ENCODE measurements at places on chromosomes 1 and 21.

- no peak for DNase-seq
These were observed 82.3 kb upstream of the S1PR1 start for GRCh38 chr1:101154547-101154946.

DNA sequence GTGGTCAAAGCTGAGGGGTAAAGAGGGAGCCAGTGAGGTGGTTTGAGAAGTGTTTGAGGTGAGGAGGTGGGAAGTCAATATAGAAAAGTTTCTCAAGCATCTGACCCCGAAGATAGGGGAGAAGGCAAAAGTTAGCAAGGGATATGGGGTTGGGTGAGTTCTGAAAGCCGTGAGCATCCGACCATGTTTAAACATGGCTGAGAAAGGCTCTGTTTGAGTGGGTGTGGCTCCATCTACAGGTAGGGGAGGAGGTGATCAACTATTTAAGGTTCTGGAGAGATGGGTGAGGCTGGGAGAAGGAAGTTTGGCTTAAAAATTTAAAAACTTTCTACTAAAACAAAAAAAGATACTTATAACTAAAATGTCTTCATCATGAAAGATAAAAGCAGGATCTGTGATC, 273.8 kb downstream of the KCNJ6 start:
- no peak for DNase-seq

DNA sequence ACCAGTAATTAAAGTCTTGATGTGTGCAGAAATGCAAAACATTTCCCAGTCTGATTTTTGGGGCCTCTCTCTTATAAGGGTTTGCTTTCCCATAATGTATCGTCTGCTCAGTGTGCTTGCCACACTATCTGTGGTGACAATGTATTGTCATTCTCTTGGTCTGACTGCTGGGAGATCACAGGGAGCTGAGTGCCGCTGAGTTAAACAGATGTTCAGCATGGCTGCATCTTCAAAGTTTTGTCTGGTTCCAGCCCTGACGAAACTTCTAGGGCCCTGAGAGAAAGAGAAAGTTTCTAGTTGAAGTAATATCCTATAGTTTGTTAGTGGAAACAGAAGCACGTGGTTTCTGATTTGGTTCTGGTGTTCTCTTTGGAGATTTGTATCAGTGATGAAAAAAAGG, 42.6 kb downstream of the DNM3 start:
- no peak for DNase-seq

DNA sequence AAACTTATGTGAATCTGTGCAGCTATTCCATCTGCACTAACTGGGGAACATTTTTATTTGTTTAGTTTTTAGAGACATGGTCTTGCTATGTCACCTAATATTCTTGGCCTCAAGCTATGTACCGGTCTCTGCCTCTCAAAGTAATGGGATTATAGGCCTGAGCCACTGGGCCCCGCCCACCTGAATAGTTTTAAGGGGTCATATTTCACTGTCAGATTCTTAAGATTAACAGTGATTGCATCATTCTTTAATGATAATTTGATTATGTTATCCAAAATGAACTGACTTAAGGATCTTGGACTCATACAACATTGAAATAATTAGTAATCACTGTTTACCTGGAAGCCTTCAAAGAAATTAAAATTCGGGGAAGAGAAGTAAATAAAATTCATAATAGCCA, 12.6 kb upstream of the KLF18 start:
- DNase-seq = no peak

GRCh38 chr1:34167389-34167788, 2.4 kb upstream of the CSMD2 start:
- DNase-seq = no peak

GRCh38 chr1:163706915-163707314, 385.2 kb downstream of the NUF2 start:
- DNase-seq = peak; percentile 57

GRCh38 chr1:246318622-246319021, 188.5 kb downstream of the SMYD3 start:
- no peak for DNase-seq

- no peak for DNase-seq
These were observed 71.1 kb downstream of the SKI start for GRCh38 chr1:2299131-2299627.

DNA sequence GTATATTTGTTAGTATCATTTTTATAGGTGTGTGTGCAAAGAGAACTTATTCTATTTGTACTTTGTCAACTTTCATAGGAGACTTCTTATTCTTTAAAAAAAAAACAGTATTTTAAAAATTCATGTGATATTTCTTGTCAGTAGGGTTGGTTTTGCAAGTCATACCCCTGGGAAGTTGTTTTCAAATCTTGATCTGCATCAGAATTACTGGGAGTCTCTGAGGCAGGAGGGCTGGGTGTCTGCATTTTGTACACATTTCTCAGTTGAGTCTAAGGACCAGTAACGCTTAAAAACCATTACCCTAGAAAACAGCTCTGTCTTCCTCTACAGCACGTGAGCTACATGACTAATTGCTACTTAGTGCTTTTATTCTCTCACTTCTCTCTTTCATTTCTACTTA, 76.0 kb upstream of the CTTNBP2NL start:
- no peak for DNase-seq

GRCh38 chr1:21955058-21955457, 17.9 kb upstream of the HSPG2 start:
- no peak for DNase-seq

- no peak for DNase-seq
These were observed 64.8 kb upstream of the TENT5C start for GRCh38 chr1:117541003-117541402.

DNA sequence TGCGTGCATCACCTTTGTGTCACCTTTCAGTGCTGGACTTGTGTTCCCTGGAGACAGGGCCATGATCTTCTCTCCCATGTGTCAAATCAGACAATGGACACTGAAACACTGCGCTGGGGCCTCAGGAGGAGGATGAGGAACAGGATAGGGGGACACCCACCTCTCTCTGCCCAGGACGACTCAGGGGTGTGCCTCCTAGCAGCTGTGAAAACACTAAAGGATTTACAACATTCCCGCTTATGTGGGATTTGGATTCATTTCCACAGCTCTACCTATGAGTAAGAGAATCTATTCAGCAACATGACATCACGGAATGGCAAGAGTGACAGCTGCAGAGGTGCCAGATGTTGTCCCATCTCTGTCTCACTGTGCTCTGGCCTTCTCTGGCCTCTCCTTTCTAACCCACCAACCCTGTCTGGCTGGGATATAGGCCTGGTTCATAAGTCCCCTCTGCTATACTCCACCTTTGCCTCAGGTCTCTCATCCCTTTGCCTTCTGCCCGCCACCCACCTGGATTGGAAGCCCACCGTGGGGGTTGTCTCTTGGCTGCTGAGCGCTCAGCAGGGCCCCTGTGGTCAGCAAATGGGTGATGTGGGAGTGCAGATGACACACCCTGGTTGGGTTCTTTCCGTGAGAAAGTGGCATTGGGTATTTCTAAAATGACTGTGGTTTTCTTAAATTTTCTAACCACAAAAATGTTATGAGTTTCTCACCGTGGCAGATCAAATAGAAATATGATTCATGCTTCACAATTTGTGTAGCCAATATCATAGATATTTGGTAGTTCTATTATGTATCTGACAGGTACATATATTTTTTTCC, 47.1 kb upstream of the TLR5 start:
- DNase-seq = no peak

GRCh38 chr1:43267291-43267805, 2.4 kb upstream of the TMEM125 start:
- DNase-seq = no peak

DNA sequence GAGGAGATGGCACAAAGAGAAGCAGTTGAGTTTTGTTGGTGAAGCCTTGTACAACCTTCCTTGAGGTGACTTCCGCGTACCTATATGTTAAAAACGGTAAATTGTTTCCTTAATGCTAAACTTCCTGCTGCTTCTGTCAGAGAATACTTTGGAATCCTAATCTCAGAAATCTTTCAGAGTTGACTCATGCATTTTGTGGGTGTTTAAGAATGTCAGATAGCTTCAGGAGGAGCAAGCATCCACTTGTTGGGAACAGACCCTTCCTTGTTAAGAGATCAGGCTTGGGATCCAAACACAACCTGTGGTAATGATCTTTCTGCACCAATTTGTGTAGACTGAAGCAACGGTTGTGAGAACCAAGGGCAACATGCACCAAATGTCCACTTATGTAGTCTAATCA, 29.5 kb downstream of the AK4 start:
- DNase-seq = no peak

GRCh38 chr1:167797015-167797414, 75.2 kb downstream of the MPZL1 start:
- DNase-seq = no peak

DNA sequence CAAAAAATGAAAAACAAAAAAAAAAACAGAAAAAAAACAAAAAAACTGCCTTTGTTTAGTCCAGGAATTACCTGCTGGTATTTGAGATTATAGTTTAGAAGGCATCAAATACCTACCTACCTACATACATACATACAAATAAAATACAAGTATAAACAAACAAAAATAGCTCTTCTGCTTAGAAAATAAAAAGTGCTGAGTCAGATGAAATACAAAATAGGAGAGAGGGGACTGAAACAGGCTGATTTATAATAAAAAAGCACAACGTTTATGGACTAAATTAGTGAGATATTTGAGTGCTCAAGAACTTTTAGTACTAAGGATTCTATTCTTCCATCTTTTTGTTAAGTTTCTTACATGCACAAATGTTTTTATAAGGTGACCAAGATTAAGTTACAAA, 980.8 kb downstream of the PLA2G4A start:
- DNase-seq = no peak

DNA sequence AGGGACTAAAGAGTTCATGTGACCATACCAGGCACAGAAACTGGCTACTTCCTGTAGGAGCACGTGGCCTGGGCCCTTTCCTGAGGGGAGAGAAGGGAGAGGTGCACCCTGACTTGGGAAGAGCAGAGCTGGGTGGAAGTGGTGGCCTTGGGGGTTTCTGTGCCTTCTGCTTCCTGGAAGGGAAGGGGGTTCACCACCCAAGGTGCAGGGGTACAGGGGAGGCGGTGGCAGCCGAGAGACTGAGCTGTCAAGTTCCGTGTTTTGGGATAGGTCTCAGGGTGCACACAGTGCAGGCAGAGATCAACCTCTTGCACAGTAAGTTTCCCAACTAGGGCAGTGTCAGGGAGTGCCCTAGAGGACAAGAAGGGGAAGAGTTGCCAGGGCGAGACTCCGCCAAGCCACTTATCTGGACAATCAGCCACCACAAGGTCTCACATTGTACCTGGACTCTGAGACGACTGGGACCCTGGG, 10.1 kb downstream of the HECTD3 start:
- DNase-seq = no peak

GRCh38 chr1:167373398-167373797, 144.9 kb downstream of the CD247 start:
- DNase-seq = no peak

GRCh38 chr1:145991735-145992412, 4.5 kb downstream of the TXNIP start:
- DNase-seq = no peak

- no peak for DNase-seq
These were observed 75.2 kb upstream of the KCNA3 start for GRCh38 chr1:110749960-110750359.

- no peak for DNase-seq
These were observed 149.5 kb downstream of the FGGY start for GRCh38 chr1:59446257-59446901.

GRCh38 chr1:67960766-67961165, 89.7 kb downstream of the DIRAS3 start:
- DNase-seq = no peak

DNA sequence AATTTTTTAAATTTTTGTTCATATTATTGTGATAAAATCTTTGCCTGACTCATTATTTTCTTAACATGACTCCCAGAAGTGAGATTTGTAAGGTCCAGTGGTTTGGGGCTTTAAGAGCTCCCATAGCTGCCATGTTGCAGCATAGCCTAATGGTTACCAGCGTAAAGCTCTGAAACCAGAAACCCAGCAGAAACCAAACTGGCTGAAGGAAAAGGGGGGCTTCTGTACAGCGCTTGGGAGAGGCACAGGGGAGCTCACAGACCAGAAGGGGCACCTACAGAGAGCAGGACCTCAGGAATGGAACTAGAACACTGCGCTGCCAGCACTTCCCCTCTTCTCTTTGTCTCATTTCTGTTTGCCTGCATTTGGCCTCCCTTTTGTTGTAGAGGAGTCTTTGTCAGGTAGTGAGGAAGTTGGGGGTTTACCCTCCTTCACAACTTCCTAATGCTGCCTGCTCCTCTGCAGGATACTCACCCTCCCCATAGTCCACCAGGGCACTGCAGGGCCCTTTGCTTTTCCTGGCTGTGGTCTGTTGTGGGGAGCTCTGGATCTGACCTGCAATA, 2.6 kb upstream of the PYCR2 start:
- no peak for DNase-seq

GRCh38 chr1:57839067-57839466, 415.2 kb upstream of the DAB1 start:
- DNase-seq = no peak

DNA sequence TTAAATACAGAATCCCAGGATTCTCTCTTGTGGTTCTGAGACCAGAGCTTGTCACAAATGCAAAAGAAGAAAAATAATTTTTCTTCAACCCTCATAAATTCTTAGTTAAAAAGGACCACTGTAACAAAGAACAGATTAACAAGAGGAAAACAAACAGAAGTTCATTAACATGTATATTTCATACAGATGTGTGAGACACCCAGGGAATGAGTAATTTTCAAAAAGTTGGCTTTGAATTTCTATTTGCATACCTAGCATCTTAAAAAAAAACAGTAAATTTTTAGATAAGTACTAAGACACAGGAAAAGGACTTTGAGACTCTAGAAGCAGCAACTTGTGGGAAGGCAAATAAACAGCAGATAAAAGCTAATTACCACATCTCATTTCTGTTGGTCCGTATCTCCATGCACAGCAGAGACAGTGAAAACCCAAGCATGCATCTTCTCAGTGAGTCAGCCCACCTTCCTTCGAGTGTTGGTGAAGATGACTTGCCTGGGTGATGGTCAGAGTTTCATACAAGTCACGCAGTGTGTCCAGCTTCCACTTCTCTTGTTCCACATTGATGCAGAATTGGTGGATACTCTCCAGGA, 399.9 kb upstream of the ADAMTS5 start:
- DNase-seq = no peak

DNA sequence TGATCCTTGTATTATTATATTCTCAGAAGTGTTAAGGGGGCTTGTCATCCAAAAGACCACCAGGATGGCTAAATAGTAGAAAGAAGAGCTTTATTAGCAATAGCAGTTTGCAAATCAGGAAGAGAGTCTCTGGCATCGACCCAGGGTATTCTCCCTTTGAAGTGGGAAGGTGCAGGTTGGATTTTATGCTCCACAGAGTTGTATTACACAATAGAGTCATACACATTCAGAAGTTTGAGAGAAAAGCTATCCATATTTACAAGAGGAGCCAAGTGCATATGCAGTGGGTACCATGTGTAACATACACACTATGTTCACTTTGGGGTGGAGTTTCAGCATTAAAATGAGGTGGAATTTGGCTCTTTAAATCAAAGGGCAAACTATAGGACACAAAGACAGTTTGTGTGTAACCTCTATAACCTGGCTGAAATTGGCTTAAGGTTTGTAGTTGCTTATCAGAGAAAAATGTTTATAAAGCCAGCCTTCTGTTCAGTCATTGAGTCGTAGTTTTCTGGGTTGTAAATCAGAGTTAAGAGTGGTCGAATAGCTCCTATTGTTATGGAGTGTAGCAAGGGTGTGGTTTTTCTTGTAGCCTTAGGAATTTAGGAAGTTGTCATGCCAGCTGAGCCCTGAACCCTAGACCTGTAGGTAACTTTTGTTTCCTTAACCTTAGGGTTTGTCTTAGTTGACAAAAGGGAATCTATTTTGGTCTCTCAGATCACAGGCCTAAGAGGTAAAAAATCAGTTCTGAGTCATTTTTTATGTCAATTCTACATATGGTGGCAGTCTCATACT, 125.3 kb downstream of the DNM3 start:
- DNase-seq = no peak

Data from glomerular endothelial cell (primary cell).